DND-41 (cell line): ENCODE measurements at places on chromosomes 2 and 18.

- no peaks in the 10 kb centered on the region for H3K36me3 ChIP-seq
- H3K27ac ChIP-seq = no peak overlapping the region
- H3K4me3 ChIP-seq = no peak overlapping the region
- no peak for DNase-seq
Measured at GRCh38 chr2:108193251-108193650, 46.5 kb upstream of the SULT1C3 start.

GRCh38 chr18:48446582-48447225, 37.5 kb upstream of the ZBTB7C start:
- no peak overlapping the region for H3K4me3 ChIP-seq
- H3K36me3 ChIP-seq = no peaks in the 10 kb centered on the region
- no peaks in the 10 kb centered on the region for H3K4me1 ChIP-seq
- DNase-seq = peak; percentile 67
- H3K27me3 ChIP-seq = peaks cover 47% of the 10 kb centered on the region
- H3K27ac ChIP-seq = no peak overlapping the region

DNA sequence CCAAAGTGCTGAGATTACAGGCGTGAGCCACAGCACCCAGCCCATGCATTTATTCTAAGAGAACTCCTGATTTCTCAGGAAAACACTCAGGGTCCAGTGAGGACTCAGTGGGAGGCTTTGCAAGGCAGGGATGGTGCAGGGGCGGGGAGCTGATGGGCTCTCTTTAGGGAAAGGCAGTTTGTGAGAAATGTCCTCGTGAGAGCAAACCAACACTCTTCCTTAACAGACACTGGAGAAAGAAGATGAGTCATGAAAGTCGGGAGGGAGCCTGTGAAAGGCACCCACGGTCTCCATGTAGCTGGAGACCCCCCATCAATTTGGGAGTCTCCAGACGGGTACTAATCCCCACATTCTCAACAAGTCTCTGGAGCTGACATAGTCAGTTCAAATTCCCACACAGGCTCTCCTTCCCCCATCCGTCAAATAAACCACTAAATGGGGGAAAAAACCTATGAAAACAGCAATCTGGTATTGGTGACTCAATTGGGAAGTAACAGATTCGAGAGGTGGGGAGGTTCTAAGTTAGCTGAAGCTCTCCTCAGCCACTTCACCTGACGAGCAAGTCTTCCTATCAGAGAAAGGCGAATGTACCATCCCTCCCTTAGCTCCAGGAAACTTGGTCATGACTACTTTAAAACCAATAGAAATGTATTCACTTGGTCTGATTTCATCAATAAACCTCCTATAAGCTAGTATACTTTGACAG, 11.0 kb upstream of the CREG2 start:
- no peak overlapping the region for H3K27ac ChIP-seq

- no peak overlapping the region for H3K27ac ChIP-seq
- DNase-seq = no peak
- peaks cover 10% of the 10 kb centered on the region for H3K27me3 ChIP-seq
- no peaks in the 10 kb centered on the region for H3K36me3 ChIP-seq
- no peaks in the 10 kb centered on the region for H3K4me1 ChIP-seq
- no peak overlapping the region for H3K4me3 ChIP-seq
Measured at GRCh38 chr2:178282075-178282815, 87.9 kb downstream of the OSBPL6 start.

DNA sequence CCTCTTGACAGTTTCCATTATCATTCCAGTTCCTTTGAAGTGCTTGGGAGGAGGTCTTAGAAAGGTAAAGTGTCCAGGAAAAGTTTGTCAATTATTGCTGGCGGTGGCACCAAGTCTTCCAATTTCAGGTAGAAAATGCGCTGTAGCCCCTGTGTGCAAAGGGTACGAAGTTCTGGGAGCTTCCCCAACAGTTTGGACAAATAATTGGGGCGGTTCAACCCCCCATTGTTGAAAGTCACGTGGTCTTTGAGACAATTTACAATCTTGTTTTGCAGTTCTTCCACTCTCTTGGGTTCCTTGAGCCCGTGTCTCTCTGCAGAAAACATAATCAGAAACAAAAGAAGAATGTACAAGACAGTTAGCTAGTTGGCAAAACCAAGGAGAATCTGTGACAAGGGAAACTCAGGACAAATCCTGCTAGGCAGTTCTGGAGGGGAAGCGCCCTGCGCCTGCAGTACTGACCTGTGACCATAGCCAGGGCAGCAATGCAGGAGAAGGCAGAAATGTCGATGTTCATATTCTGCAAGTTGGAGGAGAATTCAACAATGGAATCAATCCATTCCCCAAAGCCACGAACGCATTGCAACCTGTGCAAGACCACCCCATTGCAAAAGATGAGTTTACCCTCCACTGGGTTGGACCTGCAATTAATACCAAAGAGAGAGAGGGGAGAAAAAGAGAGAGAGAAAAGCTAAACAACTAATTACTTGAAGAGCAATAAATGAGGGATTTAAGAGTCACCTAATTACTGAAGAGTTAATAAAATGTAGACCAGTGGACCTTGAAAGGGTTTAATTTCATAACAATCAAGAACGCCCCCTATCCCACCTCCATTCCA, 6.6 kb downstream of the NR4A2 start:
- no peaks in the 10 kb centered on the region for H3K36me3 ChIP-seq
- no peak overlapping the region for H3K27ac ChIP-seq
- H3K4me3 ChIP-seq = no peak overlapping the region
- DNase-seq = no peak
- no peaks in the 10 kb centered on the region for H3K4me1 ChIP-seq

- H3K36me3 ChIP-seq = no peaks in the 10 kb centered on the region
- no peak overlapping the region for H3K4me3 ChIP-seq
- no peaks in the 10 kb centered on the region for H3K27me3 ChIP-seq
- peak; percentile 79 for DNase-seq
- peaks cover 25% of the 10 kb centered on the region for H3K4me1 ChIP-seq
Measured at GRCh38 chr2:28359222-28360057, 33.2 kb upstream of the FOSL2 start.

DNA sequence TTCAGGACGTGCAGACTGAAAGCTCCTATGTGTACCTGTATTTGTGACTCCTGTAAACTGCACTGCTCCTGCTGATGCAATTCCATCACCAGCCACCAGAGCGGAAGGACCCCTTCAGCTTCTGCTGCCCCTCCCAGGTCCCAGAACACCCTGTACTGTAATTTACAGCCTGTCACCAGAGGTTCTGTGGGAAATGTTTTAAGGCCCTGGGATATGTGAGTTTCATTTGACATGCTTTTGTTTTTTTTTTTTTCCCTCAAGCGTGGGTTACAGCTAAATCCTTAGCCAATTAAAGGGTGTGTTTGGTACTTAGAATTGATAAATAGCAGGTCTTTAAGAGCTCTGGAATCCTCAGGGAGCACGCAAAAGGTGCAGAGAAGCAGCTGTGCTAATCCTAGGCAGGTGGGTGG, 79.4 kb downstream of the KCTD1 start:
- H3K27me3 ChIP-seq = no peaks in the 10 kb centered on the region
- DNase-seq = peak; percentile 55
- H3K27ac ChIP-seq = no peak overlapping the region

GRCh38 chr2:65273344-65273743, 45.7 kb downstream of the ACTR2 start:
- peaks cover 5% of the 10 kb centered on the region for H3K4me1 ChIP-seq
- no peaks in the 10 kb centered on the region for H3K27me3 ChIP-seq
- H3K27ac ChIP-seq = no peak overlapping the region
- H3K4me3 ChIP-seq = no peak overlapping the region
- DNase-seq = no peak
- H3K36me3 ChIP-seq = peaks cover 30% of the 10 kb centered on the region

DNA sequence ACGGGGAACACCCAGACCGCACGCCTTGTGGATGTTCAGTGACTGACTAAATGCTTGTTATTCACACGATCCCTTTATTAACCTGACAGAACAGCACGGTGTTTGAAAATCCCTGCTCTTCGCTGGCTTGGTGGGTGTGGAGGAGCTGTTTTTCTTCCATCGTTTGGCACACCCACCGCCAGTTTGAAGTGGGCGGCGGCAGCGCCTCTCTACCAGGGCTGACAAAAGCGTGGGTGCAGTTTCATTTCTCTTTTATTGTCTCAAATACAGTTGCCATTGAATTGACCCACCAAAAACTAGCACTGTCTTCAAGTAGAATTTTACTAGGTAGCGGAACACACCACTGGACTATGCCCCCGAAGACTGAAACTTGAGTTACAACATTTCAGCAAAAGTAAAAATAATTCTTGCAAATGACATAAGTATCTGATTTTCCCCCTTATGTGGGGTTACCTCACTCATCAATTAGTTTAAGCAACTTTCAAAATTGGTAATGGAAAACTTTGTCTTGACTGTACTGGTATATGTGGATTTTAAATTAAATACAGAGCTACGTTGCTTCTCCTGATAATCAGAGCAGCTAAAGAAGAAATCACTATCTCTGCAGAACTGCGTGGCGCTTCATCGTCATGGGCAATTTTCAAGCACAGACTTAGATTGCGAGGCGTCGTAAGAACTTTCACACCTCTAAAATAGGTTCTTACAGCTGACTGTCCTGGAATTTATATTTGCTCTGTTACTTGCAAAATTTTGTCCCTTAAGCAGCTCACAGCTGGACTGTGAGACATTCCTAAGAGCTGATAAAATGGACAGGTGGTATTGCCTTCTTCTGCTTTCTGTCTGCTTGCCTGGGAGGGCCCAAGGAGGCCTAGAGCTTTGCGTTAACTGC, 60.9 kb downstream of the LDLRAD4 start:
- DNase-seq = no peak
- peaks cover 39% of the 10 kb centered on the region for H3K36me3 ChIP-seq
- no peaks in the 10 kb centered on the region for H3K4me1 ChIP-seq
- no peak overlapping the region for H3K27ac ChIP-seq

GRCh38 chr2:54271843-54272627, 16.0 kb upstream of the TSPYL6 start:
- peaks cover 4% of the 10 kb centered on the region; the same call in 1 of the 2 replicates for H3K36me3 ChIP-seq
- H3K27ac ChIP-seq = peak overlapping the region; percentile 43
- no peak overlapping the region for H3K4me3 ChIP-seq
- H3K4me1 ChIP-seq = peaks cover 44% of the 10 kb centered on the region
- no peaks in the 10 kb centered on the region for H3K27me3 ChIP-seq
